ENCODE measurements at places on chromosomes 11 and 22. TPM values are rescaled to one million over a fixed set of nuclear protein-coding genes. Genes with fewer than 3 reads are reported as not detected.

Gene KCNJ11
- 4.3 TPM for total RNA-seq

DNA sequence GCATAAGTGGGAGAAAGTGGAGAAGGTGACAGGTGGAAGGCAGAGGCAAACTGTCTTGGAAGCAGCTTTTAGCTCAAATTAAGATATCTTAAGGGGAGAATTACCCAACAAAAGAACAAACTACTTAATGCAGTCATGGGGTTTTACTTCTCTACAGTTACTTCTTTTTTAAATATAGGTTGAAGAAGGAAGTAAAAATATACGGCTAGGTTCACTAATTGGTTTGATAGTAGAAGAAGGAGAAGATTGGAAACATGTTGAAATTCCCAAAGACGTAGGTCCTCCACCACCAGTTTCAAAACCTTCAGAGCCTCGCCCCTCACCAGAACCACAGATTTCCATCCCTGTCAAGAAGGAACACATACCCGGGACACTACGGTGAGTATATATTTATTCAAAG is 40.8 kb downstream of the PDHX start:
- DNase-seq, result no peak
- H3K4me3 ChIP-seq, result no peak overlapping the region
- H3K27ac ChIP-seq, result no peak overlapping the region
- peaks cover 13% of the 10 kb centered on the region for H3K36me3 ChIP-seq
- H3K4me1 ChIP-seq, result no peaks in the 10 kb centered on the region

Gene OR5D18
- not detected for total RNA-seq

DNA sequence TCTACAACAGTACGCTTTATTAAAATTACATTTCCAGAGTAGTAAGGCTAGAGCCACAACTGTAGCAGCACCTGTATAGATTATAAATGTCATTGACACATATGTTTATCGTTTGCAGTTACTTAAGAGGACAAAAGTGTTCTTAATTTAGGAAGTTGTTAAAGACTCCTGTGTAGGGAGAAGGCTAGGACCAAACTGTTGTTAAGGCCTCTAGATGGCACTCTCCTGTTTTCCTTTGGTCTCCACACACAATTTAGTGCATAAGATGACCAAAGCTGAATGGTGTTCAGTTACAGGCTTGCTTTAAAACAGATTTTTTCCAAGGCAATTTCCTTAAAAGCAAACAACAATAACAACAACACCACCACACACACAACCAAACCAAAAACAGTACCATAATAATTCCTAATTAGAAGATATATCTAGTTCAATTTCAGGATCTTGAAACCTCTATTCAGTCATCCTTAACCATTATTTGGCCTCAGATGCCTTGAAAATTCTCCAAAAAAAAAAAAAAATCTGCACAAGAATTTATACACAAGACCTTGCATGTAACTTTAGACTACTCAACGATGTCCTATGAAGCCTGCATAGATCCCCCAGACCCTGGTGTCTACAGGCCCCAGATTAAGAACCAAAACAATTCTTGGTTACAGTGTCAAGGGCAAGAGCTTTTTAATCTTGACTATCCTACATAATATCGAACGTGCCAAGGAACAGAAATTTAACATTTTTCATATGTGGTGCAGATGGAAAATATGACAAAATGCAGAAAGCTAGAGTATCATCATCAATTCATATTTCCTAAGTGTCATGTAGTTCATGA is 42.6 kb upstream of the APOA1 start:
- no peak for DNase-seq
- H3K27ac ChIP-seq, result no peak overlapping the region
- no peak overlapping the region for H3K4me3 ChIP-seq
- peaks cover 16% of the 10 kb centered on the region for H3K36me3 ChIP-seq

DNA sequence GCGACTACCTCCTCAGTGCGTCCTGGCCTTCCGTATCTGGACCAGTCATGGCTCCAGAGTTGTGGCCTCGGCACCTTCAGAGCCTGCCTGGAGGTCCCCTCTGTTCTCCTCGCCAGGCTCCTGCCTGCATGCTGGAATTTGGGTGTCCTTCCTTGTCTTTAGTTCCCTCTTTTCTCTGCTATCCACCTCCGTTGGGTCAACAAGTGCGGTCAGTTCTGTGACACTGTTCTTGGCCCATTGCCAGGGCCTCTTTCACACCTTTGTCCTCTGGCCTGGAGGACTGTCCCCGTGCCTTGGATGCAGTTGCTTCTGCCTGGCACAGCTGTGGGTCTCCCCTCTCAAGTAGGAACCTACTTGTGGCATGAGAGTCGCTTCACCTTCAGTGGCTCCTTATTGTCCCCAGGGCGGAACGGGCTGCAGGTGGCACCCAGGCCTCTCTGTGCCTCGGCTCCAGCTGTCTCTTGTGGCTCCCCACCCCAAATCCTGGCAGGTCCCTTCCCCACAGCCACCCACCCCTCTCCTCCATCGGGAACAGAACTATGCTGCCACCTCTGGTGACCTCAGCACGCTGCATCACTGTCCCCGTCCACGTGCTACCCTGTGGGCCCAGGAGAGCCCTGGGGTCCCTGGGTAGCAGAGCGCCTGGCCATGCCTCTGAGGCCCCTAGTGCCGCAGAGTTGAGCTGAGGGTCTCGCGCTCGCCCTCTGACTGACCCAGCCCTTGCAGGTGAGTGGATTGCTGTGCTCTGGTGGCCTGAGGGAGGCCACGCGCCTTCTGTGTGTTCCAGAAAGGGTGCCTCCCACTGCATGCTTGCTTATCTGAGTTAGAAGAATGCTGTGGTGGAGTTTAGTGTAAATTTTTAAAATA is 4.7 kb downstream of the DGCR8 start:
- H3K27ac ChIP-seq, result no peak overlapping the region
- no peaks in the 10 kb centered on the region for H3K27me3 ChIP-seq
- H3K36me3 ChIP-seq, result peaks cover 42% of the 10 kb centered on the region
- H3K4me1 ChIP-seq, result peaks cover 45% of the 10 kb centered on the region

- no peak overlapping the region for H3K27ac ChIP-seq
- no peaks in the 10 kb centered on the region for H3K4me1 ChIP-seq
- no peak overlapping the region for H3K4me3 ChIP-seq
- DNase-seq, result no peak
- H3K27me3 ChIP-seq, result no peaks in the 10 kb centered on the region
- no peaks in the 10 kb centered on the region for H3K36me3 ChIP-seq
Measured at GRCh38 chr11:9103542-9104276, 12.3 kb upstream of the SCUBE2 start.

- no peaks in the 10 kb centered on the region for H3K27me3 ChIP-seq
- DNase-seq, result no peak
- H3K36me3 ChIP-seq, result no peaks in the 10 kb centered on the region
- H3K4me3 ChIP-seq, result no peak overlapping the region
Measured at GRCh38 chr22:28116219-28116673, 197.2 kb upstream of the PITPNB start.

Gene SYTL2
- 23.6 TPM for total RNA-seq

GRCh38 chr22:28992565-28993356 is 68.9 kb downstream of the C22orf31 start:
- no peak overlapping the region for H3K4me3 ChIP-seq
- peaks cover 12% of the 10 kb centered on the region for H3K4me1 ChIP-seq
- H3K36me3 ChIP-seq, result no peaks in the 10 kb centered on the region
- no peak for DNase-seq
- no peaks in the 10 kb centered on the region for H3K27me3 ChIP-seq

Data from lower lobe of right lung (tissue), 2 donors.